ENCODE measurements at places on chromosomes 11 and 22.

DNA sequence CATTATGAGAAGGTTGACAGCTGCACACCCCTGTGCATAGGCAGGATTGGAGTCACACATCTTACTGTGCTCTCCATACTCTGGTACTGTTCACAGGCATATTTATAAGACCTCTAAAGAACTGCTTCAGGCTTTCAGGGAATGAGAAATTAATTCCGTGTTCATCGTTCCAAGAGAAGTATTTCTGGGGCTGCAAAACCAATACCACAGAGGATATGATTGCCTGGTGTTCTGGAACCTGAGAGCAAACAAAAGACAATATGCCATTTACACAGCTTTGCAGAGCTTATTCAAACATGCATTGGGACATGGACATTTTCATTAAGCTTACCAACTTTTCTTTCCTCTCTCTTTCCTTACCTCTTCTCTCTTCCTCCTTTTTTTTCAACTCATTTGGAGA lies 388.7 kb downstream of the NTM start:
- no peak for DNase-seq

- DNase-seq = no peak
These were observed 68.9 kb downstream of the C11orf65 start for GRCh38 chr11:108398439-108398838.

GRCh38 chr22:19424186-19424500 lies 7.4 kb downstream of the HIRA start:
- DNase-seq = no peak

- DNase-seq = no peak
These were observed 51.4 kb upstream of the WNT7B start for GRCh38 chr22:46028106-46028991.

- DNase-seq = peak; percentile 60
These were observed 17.2 kb downstream of the POLR3H start for GRCh38 chr22:41526830-41527799.

DNA sequence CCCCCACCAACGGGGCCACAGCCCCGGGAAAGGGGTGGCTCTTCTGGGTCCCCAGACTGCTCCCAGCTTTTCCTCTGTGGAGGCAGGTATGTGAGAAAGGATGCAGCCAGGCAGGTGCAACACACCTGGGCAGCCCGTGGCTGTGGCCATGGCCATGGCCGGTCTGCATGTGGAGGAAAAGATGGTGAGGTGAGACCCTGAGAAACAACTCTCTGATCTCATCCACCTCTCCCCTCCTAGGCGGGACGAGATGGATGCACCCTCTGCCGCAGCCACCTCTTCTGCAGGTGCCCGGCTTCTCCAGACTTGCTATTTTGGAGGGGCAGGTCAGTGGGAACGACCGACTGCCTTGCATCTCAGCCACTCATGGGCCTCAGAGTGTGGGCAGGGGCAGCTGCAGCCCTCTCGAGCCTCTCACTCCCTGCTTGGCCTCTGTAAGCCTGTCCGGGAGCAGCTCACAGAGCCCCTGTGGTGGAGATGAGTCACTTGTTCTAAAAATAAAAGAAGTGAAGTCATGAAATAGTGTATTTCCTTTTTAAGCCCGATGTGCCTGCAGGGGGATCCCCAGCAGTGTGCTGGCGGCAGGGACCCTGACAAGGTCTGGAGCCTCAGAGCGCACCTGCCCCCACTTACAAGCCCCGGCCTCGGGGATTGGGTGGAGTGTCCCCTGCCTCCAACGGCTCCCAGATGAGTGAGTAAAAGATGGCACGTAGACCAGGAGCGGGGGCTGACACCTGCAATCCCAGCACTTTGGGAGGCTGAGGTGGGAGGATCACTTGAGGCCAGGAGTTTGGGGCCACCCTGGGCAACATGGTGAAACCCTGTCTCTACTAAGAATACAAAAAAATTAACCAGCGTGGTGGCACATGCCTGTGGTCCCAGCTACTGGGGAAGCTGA lies 10.7 kb downstream of the SMIM38 start:
- peak; percentile 83 for DNase-seq

- peak; percentile 13 for DNase-seq
These were observed 324.0 kb upstream of the PLET1 start for GRCh38 chr11:112584672-112585071.

GRCh38 chr11:130094614-130095013 lies 24.9 kb downstream of the APLP2 start:
- DNase-seq = no peak

- peak; percentile 47 for DNase-seq
These were observed 37.0 kb upstream of the FTH1 start for GRCh38 chr11:62004473-62004872.

DNA sequence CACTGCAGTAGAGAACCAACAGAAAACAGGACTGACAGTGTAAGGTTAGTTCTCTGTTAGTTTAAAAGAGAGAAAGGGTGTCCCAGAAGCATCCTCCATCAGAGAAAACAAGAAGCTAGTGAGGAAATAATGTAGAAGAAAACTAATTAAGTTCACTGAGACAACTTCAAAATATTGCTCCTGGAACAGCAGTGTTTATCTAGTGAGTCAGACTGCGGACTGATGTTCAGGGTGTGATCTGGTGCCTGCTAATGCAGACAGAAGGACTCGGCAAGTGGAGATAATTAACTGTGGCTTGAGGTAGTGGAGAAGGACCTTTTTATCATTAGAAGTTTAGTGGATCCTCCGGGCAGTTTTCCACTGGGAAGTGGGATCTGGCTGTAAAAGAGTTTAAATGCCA lies 55.4 kb downstream of the CDON start:
- no peak for DNase-seq

GRCh38 chr11:1049071-1049405 lies 12.5 kb upstream of the MUC6 start:
- no peak for DNase-seq

- no peak for DNase-seq
These were observed 299.7 kb downstream of the ST3GAL4 start for GRCh38 chr11:126654886-126655806.

GRCh38 chr11:61778920-61779650 lies 13.3 kb downstream of the TMEM258 start:
- DNase-seq = no peak

- no peak for DNase-seq
These were observed 10.7 kb downstream of the BCL9L start for GRCh38 chr11:118914987-118915386.

- no peak for DNase-seq
These were observed 7.9 kb upstream of the ETS1 start for GRCh38 chr11:128595221-128595620.

DNA sequence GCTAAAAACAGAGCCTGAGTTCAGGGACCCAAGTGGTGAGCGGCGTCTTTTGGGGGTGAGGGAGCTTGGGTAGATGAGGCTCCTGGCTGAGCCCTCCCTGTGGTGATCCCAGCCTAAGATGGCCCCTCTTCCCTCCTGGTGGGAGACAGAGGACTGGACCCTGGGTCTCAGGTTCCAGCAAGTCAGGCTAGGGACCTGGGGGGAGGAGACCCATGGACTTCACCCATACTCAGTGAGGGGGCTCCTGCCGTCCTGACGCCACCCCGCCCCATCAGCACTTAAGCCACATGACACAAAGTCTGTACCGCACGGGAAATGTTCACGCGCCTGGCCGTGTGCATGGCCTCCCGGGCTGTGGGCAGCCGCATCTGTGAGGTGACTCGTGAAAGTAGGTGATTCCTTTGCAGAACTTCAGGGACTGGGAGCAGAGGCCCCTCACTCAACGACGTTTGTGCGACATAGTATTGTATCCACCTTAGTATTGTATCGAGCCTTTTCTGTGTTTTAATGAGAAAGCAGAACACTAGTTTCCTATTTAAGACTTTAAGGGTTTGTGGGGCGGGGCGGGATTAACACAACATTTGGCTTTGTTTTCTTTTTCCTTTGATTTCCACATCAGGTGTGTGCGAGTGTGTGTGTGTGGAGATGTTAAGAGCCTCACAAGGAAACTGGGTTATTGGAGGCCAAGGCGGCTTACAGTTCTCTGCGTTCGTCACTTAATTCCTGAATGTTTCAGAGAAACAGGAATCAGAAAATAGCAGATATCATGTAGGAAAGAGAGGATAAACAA lies 18.4 kb upstream of the TMEM191C start:
- DNase-seq = no peak

DNA sequence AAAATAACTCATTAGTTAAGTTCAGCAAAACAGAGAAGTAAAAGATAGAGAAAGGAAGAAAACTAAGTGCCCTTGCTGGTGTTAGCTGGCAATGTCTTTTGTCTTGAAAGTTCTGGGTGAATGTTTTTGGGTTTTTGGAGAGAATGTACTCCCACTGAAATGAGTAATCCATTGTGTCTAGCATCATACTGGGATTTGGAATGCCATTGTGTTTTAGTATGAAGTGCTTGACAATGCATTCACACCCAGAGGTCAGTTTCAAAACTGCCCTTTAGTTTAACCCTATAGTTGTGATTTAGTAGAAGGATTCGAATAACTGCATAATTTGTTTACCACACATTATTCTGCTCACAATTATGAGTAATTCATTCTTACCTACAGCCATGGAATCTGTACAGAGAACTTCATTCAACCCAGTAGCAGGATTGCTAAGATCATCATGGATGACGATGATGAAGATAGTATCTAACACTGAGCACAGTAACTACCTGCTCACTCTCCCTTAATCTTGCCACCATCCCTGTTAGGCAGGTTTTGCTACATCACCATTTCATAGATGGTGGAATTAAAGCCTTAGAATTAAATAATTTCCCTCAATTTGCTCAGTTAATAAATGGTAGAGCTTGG lies 33.9 kb downstream of the MAML2 start:
- no peak for DNase-seq

- no peak for DNase-seq
These were observed 72.3 kb downstream of the ARFGAP2 start for GRCh38 chr11:47104261-47104950.

- DNase-seq = no peak
These were observed 44.1 kb downstream of the AP2A2 start for GRCh38 chr11:969651-970205.

DNA sequence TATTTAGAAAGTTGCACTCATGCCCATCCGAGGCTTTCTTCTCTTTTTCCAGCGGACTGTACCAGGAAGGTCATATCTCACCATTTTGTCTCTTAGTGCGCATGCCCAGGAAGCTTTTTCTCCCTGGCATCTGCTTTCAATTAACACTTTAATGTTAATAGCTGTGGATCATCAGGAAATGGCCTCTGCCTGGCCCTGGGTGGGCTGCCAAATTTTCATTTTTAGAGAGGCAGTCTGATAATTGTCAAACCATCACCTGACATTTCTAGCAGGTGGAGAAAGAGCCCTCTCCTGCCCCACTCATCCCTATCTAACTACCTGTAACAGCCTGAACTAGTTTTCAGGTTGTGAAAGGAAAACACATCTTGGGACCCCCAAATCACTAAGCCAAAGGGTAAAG lies 257.4 kb upstream of the LRRC4C start:
- no peak for DNase-seq

- DNase-seq = no peak
These were observed 469.3 kb downstream of the TBC1D22A start for GRCh38 chr22:47231759-47232158.

GRCh38 chr11:35554491-35555437 lies 29.3 kb upstream of the PAMR1 start:
- no peak for DNase-seq

DNA sequence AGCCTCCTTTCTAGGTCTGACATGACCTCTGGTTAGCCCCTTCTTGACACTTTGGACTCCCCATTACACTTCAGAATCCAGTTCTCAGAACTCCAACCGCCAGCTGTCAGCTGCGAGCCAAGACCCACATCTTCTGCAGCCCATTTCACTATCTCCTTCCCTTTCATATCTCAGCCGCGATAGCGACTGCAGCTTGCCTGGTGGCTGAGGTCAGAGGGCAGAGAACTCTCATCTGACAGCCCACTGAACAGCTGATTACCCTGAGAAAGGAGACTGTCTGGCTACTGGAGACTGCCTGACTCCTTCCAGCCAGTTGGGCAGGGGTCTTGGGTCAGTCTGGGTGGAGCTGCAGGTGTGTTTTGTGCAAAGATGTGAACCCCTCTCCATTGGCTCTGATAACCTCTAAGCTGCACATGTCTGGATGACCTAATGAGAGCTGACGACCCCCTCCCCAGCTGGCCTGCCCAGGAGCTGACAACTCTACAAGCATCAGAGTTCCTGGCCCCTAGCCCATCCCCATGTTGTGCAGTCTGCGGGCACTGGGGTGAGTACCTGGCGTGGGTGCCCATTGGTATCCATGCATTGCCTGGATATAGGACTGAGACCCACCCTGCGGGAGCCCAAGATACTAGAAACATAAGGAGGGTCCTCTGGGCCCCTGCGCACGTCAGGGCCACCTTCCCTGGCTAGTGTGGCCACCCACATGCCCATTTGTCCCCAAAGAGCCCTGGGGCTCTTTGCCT lies 1.1 kb downstream of the CHRM1 start:
- no peak for DNase-seq

- no peak for DNase-seq
These were observed 66.7 kb upstream of the CSNK2A3 start for GRCh38 chr11:11419747-11420146.

DNA sequence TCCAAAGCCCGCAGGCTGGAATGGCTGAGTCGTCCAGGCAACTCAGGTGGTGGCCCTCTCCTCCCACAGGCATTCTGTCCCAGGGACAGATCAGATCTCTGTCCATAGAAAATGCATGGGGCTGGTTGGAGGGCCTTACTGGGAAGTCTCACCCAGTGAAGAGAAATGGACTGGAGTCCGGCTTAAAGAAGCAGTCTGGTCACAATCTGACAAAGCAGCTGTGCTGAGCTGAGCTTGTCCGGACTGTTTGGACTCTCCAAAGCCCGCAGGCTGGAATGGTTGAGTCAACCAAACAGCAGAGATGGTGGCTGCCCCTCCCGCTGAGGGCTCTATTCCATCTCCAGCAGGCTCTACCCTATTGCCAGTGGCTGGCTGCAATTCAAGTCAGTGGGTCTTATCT lies 14.4 kb upstream of the DEPDC7 start:
- no peak for DNase-seq

GRCh38 chr11:47570651-47571356 lies 5.4 kb downstream of the PTPMT1 start:
- no peak for DNase-seq

DNA sequence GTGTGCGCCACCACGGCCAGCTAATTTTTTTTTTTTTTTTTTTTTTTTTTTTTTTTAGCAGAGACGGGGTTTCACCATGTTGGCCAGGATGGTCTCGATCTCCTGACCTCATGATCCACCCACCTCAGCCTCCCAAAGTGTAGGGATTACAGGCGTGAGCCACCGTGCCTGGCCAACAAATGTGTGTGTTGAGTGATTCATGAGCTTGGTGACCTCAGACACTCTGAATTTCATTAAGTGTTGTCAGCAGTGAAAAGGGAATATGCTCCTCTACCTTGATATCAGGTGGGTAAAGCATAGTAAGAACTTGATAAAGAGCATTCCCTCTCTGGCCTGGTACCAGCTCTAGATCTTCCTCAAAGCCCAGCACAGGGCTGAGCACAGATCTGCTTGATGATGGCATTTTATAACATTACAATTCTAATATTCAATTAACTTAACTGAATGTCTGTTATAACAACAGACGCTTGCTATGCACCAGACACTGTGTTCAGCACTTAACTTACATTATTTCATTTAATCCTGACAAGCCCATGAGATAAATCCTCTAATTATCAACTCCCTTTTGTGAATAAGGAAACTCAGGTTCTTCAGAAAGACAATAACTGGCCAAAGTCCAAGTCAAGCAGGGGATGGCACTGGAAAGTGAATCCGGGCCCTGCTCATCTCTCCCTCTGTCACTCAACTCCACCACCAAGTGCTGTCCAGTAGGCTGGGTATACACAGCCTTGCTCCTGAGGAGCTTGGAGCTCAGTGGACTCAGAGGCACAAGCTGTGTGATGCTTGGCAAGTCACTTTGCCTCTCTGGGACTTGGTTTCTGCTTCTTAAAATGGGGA lies 13.0 kb downstream of the TBC1D10A start:
- no peak for DNase-seq

Measured in GM06990 (cell line).